ENCODE measurements at places on chromosomes 5 and 9.

DNA sequence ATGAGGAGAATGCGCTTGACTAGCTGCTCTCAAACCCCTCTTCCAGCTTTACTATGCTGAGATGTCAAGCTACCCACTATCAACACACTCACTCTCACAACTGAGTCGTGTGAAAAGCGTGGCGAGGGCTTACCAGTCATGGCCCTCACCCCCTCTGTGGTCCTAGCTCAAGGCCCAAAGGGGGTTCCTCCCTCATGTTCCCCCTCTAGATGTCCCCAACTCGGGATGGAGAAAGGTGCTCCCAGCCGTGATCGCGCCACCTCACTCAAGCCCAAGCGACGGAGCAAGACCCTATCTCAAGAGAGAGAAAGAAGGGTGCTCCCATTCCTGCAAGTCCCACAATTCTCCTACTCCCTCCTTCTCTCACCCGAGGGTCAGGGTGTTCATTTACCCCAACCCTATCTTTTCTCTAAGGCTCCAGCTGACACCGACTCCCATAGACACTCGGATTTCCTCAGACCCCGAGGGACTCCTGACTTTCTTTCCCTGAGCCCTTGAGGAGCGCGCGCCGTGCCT lies 559 bp downstream of the SLC38A9 start:
- DNase-seq: no peak

DNA sequence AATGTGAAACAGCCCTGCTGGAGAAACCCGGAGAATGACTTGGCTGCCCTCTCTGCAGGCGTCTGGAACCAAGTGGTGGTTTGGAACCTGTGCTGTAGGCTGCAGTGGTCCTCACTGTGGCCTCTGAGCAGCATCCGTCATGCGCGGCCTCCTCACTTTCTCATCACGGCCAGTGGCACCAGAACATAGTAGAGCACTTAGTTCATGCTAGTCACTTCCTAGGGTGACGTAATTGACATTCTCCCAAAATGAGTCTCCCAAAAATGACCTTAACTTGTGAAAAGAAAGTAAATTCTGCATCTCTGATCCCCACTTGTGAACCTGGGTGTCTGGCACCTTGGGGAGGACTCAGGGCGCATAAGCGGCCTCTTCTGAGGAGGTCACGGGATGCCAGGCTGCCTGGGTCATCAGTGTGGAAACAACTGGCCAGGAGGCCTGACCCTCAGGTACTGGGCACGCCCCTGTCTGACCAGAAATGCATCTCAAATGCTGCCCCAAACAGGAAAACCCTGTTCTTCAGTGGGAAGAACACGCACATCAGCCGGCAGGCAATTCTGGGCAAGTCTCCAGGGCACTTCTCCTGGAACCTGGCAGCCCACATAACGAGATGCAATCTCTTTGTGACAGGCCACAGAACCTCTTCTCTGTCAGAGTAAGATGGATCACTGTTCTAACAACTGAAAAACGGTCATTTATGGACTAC lies 36.6 kb upstream of the SPTLC1 start:
- peak; percentile 65 for DNase-seq

GRCh38 chr9:76379494-76379893 lies 14.7 kb downstream of the RFK start:
- DNase-seq: no peak

- no peak for DNase-seq
These were observed 54.8 kb downstream of the GDA start for GRCh38 chr9:72204062-72204461.

DNA sequence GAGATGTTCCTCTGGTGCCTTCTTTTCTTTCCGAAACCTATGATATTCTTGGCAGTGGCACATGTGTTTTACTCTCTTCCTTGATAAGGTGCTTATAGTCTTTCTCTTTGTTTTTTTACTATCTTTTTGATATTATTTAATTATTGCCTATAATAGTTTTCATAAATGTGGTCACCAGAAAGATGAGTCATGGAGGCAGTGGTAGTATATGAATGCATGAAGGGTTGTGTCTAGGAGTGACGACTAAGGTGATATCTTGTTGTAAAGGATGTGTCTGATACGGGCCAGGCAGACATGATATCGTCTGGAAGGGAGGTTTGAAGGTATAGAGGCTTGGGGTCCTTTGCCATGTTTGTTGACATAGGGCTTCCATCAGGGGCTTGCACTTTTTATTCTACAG lies 36.8 kb downstream of the SLC44A1 start:
- no peak for DNase-seq

DNA sequence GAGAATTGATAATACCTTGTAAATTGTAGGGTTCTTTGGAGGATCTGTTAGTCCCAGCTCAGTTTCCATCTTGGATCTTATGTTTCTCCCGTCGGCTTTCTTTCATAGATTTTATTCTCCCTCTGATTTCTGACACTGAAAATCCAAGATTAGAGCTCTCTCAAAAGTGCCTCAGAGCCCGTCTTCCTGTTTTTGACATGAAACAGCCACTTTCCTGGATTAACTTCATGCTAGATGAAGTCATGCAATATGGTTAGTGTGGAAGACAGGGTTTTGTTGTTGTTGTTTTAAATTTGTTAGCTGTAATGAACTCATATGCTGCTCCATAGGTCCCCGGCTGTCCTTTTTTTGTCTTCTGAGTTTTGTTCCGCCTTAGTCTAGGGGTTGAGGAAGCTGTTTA lies 51.6 kb upstream of the ZFR start:
- DNase-seq: no peak

DNA sequence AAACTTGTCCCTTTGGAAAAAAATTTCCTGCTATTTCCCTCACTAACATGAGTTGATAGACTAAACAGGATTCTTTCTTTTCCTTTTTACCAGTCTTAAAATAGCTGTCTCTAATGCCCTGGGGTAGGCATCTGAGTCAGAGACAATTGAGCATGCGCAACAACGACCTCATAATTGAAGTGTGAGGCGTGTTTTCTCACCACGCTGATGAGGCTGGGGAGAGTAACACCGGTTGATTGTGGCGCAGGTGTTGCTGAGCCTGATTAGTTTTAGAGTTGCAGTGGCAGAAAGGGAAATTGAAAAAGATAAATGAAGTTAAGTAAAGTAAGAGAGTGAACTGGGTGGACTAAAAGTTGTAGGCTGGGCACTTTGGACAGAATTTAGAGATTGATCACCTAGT lies 213.7 kb downstream of the TLR4 start:
- no peak for DNase-seq

GRCh38 chr5:57231607-57232006 lies 57.7 kb downstream of the GPBP1 start:
- DNase-seq: no peak

DNA sequence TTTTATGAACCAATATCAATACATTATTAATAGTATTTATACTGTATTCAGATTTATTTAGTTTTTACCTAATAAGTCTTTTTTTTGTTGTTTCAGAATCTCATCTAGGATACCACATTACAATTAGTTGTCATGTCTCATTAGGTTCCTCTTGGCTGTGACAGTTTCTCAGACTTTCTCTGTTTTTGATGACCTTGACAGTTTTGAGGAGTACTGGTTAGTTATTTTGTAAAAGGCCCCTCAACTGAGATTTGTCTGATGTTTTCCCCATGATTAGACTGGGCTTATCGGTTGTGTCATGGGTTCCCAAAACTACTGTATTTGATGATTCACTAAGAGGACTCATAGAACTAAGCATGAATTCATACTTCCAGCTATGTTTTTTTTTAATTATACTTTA lies 56.3 kb downstream of the RNF180 start:
- no peak for DNase-seq

GRCh38 chr5:109994135-109994534 lies 304.4 kb downstream of the MAN2A1 start:
- DNase-seq: no peak

- DNase-seq: no peak
These were observed 26.2 kb downstream of the MACROH2A1 start for GRCh38 chr5:135372654-135373381.

- DNase-seq: no peak
These were observed 64.1 kb downstream of the OSTF1 start for GRCh38 chr9:75152416-75152815.

DNA sequence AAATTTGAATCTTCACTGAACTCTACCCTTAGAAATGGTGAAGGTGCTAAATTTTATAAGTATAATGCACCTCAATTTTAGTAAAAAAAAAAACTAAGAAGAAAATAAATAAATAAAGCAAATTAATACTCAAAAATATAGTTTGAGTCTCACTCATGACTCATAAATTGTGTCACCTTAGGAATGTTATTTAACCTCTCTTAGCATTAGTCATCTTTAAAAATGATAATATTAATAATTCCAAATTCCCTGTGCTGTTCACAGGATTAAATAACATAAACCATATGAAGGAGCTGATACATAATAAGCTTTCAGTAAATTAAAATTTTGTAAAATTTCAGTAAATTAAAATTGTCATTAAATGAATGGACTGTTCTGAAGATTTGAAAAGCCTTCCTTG lies 339.8 kb upstream of the RGMB start:
- DNase-seq: no peak

DNA sequence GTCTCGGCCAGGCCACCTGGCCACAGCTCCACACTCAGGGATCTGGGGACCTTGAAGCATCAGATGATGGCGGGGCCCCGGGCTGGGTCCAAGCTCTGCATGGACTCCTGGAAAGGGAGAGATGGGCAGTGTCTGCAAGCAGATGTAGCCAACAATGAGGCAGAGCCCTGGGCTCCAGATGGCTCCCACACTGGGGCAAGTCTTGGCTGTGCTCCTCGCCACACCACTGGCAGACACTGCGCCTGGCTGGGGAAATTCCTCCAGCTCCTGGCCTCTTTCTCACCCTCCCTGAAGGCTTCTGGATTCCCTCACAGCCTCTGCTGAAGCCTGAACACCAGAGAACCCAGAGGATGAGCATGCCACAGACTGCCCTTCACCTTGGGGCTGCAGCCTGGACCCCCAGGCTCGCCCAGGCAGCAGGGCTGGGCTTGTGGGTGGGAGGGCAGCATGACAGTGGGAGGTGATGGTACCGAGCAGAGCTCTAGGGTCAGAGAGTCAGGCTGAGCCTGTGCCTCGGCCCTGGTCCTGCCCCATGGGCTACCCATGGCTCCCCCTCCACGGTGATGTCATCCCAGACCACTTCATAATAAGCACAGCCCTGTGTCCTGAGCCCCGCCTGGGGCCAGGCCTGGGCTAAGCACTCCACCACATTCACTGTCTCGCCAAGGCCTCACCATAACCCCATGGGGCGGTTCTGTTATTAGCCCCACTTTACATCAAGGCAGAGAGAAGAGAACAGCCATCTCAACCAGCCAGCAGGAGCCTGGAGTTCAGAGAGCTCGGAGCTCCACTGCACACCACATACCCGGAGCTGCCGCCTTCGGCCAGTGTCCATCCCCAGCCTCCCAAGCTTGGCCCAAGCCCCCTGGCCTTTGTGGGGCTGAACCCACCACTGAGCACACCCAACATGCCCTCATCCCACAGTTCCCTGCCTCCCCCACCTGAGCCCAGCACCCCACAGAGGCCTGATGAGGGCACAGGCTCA lies 62.2 kb upstream of the ADAMTS2 start:
- DNase-seq: no peak

DNA sequence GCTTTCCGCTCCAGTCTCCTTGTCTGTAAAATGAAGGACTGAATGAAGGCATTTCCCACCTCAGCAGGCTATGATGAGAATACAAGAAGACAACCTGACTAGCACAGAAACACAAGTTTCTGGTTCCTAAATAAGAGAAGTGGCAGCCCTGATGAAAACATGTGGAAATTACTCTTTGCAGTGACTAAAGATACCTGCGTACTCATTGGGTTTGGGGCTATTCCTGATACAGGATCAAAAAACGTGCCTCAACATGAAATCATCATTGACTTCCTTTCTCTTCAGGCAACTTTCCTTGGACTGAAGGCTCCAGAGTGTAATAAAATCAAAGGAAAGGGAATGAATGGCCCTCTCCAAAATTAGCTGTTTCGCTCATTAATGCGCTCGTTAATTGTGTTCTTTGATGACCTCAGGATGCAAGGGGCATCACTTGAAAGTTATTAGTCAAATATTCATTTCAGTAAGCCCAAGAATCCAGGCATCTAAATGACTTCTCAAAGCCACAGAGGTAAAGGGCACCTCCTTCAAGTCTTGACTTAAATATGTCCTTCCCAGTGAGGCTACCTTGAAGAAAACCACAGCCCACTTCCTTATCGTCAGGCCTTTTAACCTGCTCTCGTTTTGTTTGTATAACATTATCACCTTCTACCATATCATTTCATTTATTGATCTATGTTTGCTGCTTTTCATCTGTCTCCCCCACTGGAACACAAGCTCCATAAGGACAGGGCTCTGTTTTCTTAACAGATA lies 68.9 kb downstream of the RASEF start:
- no peak for DNase-seq

- no peak for DNase-seq
These were observed 62.2 kb upstream of the PPARGC1B start for GRCh38 chr5:149667829-149668330.

DNA sequence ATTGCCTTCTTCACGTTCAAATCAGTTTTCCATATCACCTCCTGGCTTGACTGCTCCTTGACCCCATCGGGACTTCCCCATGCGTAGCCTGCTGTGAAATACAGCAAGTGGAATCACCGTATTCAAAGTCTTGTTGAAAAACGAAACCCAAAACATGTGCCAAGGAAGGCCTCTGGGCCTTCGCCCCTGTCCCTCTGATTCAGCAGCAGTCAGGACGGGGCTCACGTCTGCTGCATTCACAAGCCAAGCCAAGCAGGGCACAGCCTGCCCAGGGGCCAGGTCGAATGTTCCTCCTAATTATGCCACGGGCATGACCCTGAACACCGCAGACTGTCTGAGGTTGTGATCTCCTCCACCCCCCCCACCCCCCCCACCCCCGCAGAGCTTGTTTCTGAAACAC lies 960 bp upstream of the CTNND2 start:
- no peak for DNase-seq

GRCh38 chr9:13427587-13427986 lies 148.1 kb upstream of the MPDZ start:
- no peak for DNase-seq

GRCh38 chr9:133098104-133098754 lies 22.8 kb downstream of the RALGDS start:
- no peak for DNase-seq

- DNase-seq: no peak
These were observed 5.8 kb upstream of the MEF2C start for GRCh38 chr5:88888848-88889188.

- no peak for DNase-seq
These were observed 1.2 kb upstream of the TBCA start for GRCh38 chr5:77777281-77777892.

- no peak for DNase-seq
These were observed 29.7 kb upstream of the AUH start for GRCh38 chr9:91391412-91391811.

DNA sequence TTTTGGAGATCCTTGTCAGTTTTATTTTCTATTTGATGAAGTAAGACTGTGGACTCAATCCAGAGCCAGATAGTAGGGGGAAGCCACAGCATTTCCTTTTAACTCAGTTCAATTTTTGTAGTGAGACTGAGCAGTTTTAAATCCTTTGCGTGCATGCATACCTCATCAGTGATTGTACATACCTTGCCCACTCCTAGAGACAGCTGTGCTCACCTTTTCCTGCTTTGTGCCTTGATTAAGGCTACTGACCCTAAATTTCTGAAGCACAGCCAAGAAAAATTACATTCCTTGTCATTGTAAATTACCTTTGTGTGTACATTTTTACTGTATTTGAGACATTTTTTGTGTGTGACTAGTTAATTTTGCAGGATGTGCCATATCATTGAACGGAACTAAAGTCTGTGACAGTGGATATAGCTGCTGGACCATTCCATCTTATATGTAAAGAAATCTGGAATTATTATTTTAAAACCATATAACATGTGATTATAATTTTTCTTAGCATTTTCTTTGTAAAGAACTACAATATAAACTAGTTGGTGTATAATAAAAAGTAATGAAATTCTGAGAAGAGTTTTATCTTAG lies 17.8 kb downstream of the DIMT1 start:
- DNase-seq: no peak

Data from breast epithelium (tissue), 4 donors.